NCI-H1436 treated with DMSO at 0.1 percent for 48 hours (cell line): ENCODE measurements at places on chromosomes 1 and 21.

- no peak for DNase-seq
These were observed 28.1 kb downstream of the SLC5A9 start for GRCh38 chr1:48250572-48250971.

DNA sequence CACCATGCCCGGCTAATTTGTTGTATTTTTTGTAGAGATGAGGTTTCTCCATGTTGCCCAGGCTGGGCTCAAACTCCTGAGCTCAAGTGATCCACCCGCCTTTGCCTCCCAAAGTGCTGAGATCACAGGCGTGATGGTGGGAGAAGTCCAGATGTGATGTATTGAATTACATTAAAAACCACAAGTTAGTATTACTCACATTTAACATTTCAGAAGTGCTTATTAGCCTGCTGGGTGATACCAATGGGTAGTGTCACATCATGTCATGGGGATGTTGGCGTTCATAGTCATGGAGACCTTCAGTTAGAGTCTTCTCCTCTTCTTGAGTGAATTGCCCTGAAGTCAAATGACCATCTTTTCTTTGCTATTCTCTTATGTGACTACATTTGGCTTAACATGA lies 63.6 kb upstream of the VAMP3 start:
- DNase-seq: no peak

GRCh38 chr1:20150326-20150705 lies 11.2 kb downstream of the PLA2G2F start:
- DNase-seq: no peak

GRCh38 chr21:41670056-41670805 lies 96.6 kb downstream of the RIPK4 start:
- no peak for DNase-seq

DNA sequence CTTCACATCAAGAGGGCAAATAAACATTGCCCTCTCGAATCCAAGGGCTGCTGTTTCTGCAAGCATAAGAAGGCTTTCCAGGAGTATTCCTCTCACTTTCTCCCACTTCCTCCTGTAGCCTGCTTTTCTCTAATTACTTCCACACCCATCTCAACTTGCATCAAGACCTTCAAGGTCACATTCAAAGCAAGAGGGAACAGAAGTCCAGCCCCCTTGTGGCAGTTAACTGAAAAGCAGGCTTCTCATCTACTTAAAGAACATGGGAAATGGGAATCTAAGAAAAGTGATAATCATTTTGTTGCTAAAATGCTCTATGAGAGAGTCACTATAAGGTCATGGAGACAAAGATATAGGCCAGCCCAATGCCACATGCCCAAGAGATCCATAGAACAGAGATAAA lies 874.4 kb downstream of the KCNT2 start:
- DNase-seq: no peak

DNA sequence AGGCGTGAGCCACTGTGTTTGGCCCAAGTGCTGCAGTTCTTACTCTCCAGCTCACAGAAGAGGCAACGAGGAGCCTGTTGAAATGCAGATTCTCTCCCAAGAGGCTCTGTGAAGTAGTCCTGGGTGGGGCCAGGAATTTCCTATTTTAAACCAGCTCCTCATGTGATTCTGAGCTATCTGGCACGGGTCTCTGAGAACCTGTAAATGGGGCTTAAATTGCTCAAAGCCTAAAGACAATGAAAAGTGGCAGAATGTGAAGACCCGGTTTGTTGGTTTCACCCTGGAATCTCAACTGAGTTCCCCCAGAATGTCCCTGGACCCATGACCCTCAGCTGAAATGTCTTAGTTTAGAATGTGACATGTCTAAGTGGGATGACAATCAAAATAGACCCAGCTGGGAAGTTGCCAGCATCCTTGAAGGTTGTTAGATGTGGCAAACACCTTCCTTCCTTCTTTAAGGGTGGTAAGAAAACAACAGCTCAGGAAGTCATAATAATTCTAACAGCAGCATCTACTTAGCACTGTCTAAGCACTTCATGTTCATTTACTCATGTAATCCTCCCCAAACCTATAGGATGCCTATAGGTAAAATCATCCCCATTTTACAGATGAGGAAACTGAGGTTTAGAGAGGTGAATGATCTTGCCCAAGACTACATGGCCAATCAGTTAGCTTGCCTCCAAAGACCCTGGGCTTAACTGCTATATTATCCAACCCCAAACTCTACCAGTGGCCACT lies 20.9 kb upstream of the ATP5PO start:
- no peak for DNase-seq

GRCh38 chr21:25776440-25776839 lies 41.7 kb downstream of the GABPA start:
- no peak for DNase-seq

- no peak for DNase-seq
These were observed 12.5 kb upstream of the VAMP4 start for GRCh38 chr1:171754353-171754705.

DNA sequence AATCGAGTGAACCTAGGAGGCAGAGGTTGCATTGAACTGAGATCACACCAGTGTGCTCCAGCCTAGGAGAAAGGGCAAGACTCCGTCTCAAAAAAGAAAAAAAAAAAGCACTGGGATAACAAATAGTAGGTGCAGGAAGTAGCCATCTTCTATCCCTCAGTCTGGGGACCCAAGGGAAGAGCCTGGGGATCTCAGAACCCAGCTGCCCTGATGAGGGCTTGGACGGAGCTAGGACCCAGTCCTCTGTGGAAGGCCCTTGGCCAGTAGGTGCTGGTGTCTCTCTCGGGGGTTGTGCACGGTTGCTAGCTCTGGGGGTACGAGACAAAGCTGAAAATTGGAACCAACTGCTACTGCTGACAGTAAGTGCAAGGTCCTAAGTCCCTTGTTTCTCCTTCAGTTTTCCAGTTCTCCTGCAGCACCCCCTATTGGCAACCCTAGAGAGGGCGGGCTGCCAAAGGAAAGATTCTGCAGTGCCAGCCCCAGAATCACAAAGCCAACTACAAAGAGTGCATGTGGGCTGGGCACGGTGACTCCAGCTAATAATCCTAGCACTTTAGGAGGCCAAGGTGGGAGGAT lies 57.6 kb upstream of the KIF1B start:
- DNase-seq: no peak

GRCh38 chr1:116288201-116288598 lies 84.8 kb upstream of the ATP1A1 start:
- DNase-seq: no peak

DNA sequence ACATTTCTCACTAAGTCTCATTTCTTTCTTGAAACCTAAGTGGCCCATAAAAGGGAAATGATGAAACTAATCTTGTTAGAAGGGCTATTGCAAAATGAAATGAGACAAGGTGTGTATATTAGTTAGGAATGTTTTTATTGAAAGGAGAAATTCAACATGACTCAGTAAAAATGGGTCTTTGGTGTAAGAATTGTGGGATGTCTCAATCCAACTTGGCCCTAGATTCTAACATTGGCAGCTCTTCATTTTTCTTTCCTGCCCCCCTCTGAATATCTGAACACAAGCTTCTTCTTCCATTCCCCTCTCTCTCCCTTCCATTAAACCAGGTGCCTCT lies 26.8 kb upstream of the TARBP1 start:
- DNase-seq: no peak

- DNase-seq: no peak
These were observed 12.6 kb downstream of the MTF1 start for GRCh38 chr1:37846647-37847339.

DNA sequence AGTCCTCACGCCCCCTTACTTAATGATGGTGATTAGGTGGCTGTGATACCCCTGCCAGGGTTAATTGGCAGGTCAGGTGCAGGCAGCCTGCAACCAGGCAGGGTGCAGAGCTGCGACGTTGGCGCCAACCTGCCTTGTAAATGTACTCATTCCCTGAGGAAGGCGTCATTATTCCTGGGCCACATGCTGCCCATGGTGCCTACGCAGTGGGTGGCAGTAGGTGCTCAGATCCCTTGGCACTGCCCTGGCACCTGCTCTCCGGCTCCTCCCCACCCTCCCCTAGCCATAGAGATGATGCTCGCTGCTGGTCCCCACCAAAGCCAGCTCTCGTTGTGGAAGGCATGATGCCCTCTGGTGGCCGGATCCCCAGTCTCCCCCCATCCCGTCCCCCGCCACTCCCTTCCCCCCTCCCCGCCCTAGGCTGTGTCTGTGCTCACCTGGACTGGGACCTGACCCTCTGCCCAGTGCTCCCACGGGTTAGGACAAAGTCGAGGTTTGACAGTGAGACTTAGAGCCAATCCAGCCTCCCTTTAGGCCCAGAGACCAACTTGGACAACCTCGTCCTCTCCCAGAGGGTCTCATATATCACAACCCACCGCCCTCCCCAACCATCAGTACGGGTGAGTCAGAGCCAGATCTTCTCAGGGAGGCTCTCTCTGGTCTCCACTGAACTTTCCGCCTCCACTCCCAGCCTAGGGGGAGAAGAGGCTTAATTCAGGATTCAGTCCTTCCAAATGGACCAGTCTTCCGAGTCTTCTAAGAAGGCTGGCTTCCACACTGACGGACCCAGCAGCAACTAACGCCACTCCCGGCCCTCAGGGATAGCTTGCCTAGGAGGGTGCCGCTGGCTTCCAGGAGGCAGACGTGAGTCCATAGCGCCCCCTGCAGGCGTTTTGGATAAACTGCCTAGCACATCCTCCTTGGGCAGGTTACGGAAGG lies 5.7 kb downstream of the KRTCAP2 start:
- peak; percentile 55 for DNase-seq

- no peak for DNase-seq
These were observed 39.1 kb downstream of the PCSK9 start for GRCh38 chr1:55078470-55078869.
